ENCODE measurements at places on chromosomes 4 and X.

- DNase-seq: peak; percentile 16
Measured at GRCh38 chrX:103774070-103774642, 2.5 kb upstream of the PLP1 start.

- no peak for DNase-seq
Measured at GRCh38 chr4:72974694-72975487, 94.6 kb downstream of the COX18 start.

GRCh38 chr4:171644430-171645057 is 168.7 kb upstream of the GALNTL6 start:
- DNase-seq: no peak

DNA sequence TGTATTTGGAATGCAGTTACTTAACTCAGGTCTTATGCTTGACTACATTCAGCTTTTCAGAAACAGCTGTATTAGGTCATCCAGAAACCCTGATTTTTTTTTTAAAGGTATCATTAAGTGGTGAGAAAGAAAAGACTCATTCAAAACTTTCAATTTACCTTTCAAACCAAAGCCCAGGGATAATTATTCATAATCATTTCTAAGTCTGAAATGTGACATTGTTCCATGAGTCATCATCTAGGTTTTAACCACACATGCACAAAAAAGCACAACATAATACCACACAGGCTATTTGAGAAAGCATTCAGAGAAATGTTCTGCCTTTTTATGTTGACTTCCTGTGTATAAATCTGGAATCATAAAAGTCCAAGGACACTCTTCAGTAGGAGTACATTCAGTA is 288.2 kb downstream of the IL1RAPL2 start:
- DNase-seq: no peak

GRCh38 chr4:154314248-154314647 is 177.4 kb downstream of the DCHS2 start:
- no peak for DNase-seq

DNA sequence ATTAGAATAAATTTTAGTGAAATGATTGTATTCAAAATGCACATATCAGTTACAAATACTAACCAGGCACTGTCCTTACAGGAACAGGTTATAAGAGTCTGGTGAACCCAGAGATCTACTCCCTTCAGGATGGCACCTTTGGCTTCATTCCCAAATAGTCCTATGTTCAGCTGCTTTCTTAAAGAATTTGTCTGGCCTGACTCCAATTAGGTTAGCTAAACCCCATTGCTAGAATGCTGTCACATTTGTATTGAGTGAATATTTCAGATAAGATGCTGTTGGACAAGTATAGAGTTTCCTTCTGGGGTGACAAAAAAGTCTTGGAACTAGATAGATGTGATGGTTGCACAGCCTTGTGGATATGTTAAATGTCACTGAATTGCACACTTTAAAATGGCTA is 69.4 kb downstream of the EFHC2 start:
- DNase-seq: no peak

- DNase-seq: no peak
Measured at GRCh38 chr4:46986922-46987638, 6.3 kb downstream of the GABRA4 start.

GRCh38 chr4:137376312-137376711 is 156.0 kb downstream of the PCDH18 start:
- DNase-seq: no peak

DNA sequence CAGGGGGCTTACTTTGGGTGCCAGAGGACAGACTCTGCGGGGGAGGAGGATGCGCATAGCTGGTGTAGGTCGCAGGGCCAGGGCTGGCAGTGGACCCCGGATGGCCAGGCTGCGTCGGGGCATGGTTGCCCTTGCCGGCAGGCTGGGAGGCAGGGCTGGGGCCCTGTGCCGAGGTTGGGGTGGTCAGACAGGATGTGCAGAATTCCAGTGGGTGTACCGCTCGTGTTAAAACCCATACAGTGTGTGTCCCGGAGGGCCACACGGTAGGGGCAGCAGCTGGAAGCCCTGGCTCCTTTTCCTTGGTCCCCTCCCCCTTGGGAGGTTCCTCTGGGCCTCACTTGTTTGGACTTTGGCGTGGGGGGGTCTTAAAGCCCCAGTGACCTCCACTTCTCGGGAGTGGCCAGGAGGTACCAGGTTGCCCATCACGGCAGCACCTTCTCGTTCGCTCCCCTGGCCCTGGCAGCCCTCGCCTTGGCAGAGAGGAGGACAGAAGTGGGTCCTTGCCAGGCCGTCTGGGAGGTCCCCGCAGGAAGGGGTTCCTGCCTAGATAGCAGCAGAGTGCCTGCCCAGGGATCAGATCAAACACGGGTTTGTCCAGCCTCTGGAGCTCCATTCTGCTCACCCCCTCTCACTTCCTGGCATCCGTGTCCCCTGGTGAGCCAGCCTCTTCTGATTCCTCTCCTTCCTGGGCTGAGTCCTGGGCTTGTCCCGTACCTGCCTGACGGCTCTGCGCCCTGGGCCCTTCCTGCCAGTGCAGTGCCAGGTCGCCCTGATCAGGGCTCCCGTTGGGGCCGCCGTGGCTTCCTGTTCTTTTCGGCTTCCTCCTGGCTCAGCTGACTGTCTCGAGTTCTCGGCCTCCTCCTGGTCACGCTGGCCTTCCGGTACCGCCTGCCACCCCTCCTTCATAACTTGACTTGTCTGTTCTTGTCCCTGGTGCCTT is 56.7 kb upstream of the HGFAC start:
- no peak for DNase-seq

DNA sequence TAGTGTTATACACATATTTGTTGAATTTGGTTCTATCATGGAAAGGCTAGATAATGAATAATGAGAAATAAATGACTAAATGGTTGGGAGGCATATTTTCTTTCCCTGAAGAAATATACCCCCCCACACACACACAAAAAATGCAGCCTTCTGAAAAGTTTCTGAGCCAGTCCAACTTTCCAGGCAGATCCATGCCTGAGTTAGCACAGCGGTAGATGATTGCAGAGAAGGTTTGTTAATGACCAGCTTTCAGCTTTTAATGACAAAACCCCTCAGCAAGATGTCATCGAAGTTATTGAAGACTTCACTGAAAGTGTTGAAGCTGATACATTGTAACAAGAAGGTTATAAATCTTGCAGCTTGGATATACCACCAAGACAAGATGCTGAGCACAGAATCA is 61.4 kb downstream of the GBA3 start:
- DNase-seq: no peak

GRCh38 chr4:153198719-153199118 is 5.5 kb upstream of the TRIM2 start:
- no peak for DNase-seq

- no peak for DNase-seq
Measured at GRCh38 chrX:13495232-13495631, 74.2 kb upstream of the EGFL6 start.

DNA sequence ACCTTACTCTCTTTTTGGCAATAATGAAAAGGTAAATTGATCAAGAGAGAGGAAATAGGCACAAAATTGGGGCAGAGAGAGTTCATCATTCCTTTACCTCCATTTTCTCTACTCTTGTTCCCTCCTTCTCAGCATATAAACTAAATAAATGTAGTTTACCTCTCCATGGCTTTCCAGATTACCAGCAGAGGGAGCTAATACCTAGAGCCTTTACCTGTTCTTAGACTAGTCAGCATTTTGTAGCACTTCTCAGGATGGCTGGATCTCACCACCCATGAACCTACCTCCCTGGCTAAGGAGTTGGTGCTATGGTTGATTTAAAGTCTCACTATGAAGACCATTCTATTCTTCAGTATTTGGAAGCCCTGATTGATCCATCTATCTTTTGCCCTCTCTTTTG is 15.7 kb downstream of the OFD1 start:
- DNase-seq: peak; percentile 61

- no peak for DNase-seq
Measured at GRCh38 chrX:53155512-53156206, 61.7 kb downstream of the KANTR start.

DNA sequence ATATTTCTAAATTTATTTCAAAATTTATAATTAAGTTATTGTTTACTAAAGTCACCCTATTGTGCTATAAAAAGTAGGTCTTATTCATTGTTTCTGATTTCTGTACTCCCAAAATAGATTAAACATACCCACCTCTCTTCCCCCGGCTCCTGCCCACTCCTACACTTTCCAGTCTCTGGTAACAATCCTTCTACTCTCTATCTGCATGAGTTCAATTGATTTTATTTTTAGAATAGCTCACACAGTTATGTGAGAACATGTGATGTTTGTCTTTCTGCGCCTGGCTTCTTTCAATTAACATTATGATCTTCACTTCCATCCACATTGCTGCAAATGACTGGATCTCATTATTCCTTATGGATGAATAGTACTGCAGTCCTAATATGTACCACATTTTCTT is 269.3 kb downstream of the ACTRT1 start:
- DNase-seq: no peak

DNA sequence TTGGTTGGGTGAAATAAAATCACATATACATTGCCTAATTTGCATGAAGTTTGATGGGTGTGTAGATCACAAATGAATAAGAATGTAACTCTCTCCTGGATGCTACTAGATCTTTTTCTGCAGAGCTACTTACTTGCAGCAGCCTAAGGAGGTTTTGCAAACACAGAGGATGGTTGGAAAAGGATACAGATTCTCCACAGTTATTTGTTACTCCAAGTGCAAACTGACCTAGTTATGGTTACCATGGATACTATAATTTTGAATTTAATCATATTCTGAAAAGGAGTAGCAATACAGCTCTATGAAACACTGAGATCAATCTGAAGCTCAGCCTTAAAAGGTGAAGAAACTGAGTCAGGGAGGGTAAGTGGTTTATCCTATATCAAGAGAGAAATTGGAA is 9.1 kb upstream of the ARHGEF38 start:
- DNase-seq: no peak

DNA sequence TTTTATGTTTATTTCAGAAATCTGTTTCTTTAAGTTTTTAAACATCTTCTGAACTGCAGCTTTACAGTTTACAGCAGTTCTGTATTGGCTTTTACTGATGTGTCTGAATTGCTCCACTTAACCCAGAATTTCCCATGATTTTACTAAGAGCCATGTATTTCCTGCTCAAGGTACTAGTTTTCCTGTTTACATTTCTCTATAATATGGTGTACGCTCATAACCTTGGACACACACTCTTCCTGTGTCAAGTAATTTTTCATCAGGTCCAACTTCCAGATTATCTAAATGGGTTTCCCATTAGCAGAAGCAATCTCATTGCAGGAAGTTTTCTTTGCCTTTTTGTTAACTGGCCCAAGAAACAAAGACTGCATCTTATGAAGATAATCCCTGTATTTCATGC is 12.3 kb downstream of the ELF2 start:
- no peak for DNase-seq

- peak; percentile 99 for DNase-seq
Measured at GRCh38 chr4:176902710-176903323, 110.1 kb upstream of the VEGFC start.

DNA sequence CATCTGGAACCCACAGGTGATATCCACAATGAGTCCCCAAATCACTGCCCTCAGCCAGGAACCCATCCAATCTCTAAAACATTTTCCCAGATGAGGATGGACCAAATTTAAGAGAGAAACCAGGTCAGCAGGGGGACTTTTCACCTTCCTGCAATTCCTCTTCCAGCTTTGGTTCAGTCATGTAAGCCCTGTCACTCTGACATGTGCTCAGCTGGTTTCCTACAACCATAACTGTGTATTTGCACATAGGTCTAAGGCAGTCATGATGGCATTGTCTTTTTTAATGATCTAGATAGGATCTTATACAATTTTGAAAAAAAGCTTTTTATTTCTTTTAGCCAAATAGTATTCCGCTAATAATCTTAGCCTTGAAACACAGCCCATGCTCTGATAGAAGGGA is 6.5 kb downstream of the CXXC4 start:
- DNase-seq: no peak

GRCh38 chrX:69116077-69116476 is 49.2 kb downstream of the PJA1 start:
- no peak for DNase-seq

DNA sequence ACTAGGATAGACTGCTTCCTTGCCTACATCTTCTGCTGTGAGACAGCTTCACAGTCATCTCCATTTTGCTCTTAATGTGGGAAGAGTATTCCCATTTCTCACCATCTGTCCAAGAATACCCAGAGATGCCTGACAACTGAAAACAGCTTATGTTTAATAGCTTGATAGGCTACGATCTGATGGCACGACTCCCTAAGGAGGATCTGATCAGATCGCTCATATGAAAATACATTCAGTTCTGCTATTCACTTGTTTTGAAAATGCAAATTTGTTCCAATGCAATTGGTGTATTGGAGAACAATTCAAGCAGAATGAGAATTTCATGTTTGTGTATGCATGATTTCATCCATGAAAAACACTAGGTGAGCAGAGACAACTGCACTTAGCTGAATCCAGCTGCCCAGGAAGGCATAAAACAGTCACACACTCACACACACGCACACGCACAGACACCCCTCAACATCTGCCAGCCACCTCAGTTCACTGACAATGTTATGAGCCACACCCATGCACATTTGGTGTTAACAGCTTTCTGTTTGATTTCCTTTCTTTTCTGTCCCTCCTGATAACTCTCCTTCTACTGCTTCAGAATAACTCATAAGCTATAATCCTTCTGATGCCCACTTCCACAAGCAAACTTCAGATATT is 29.6 kb downstream of the TRIML1 start:
- DNase-seq: no peak

GRCh38 chr4:109275066-109275745 is 27.3 kb downstream of the COL25A1 start:
- no peak for DNase-seq

GRCh38 chr4:138438608-138439007 is 196.5 kb upstream of the SLC7A11 start:
- no peak for DNase-seq

- DNase-seq: no peak
Measured at GRCh38 chr4:113503691-113504090, 257.8 kb downstream of the CAMK2D start.

DNA sequence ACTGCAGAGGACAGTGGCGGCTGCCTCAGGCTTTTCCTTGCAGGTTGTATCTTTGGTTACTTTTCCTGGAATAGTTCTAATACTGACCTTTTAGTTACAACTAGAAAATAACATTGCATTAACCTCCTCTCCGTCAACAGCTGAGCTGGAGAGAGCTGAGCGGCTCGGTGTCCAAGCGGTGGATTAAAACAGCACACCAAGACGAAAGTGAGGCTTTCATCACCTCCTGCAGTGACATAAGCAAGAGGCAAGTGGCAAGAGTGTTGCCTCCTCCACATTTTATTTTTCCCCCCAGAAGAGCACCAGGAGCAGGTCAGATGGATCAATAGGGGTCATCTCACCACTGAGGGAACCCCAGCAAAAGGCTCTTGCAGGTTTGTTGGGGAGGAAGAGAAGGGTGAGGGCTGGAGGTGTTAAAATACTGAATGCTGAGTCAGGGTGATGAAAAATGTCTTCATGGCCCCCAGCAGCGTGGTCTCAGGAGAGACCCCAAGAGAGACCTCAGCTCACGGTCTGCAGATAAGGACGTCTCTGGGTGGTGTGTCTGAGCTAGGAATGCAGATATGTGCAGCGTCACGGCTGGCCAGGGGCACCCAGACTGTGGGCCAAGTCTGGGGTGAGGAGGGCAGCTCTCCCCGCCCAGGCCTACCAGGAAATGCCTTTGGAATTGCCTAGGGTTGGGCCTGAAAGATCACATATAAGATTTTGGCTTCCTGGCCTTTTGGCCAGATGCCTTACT is 50.3 kb downstream of the CASP3 start:
- no peak for DNase-seq

GRCh38 chrX:153469811-153470410 is 465 bp downstream of the HAUS7 start:
- peak; percentile 58 for DNase-seq

Measured in RKO (cell line).